ENCODE measurements at places on chromosomes 1 and 21.
A peak's percentile ranks its signal among the peaks of the same experiment; 100 is the strongest.

GRCh38 chr1:37793773-37794371 lies at the start of gene MANEAL:
Gene MANEAL, plus strand, starts transcription at chr1:37793847. Its CDS starts 336 bp downstream, at chr1:37794183.
- DNase-seq, result no peak

- no peak for DNase-seq
Measured at GRCh38 chr1:57007948-57008347, 42.1 kb upstream of the C8B start.

- DNase-seq, result no peak
Measured at GRCh38 chr1:211420389-211420788, 71.6 kb downstream of the RD3 start.

DNA sequence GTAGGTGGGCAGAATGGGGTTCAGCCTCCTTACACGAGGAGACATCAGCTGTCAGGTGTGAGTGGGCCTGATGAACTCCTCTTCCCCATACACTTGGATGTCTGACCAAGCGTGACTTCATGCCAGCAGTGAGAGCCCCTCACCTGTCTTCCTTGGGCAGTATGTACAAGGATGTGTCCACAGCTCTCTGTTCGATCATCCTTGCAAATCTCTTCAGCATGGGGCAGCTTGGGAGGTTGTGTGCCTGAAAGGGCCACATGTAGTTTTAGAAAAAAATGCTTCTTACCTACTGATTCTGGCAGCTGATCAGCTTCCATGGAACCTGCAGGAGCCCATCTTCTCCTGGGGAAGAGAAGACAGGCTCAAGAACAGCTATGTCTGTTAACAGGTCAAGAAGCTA lies 18.0 kb downstream of the ACP6 start:
- DNase-seq, result no peak

GRCh38 chr1:115980998-115981993 lies 5.0 kb downstream of the SLC22A15 start:
- DNase-seq, result no peak

DNA sequence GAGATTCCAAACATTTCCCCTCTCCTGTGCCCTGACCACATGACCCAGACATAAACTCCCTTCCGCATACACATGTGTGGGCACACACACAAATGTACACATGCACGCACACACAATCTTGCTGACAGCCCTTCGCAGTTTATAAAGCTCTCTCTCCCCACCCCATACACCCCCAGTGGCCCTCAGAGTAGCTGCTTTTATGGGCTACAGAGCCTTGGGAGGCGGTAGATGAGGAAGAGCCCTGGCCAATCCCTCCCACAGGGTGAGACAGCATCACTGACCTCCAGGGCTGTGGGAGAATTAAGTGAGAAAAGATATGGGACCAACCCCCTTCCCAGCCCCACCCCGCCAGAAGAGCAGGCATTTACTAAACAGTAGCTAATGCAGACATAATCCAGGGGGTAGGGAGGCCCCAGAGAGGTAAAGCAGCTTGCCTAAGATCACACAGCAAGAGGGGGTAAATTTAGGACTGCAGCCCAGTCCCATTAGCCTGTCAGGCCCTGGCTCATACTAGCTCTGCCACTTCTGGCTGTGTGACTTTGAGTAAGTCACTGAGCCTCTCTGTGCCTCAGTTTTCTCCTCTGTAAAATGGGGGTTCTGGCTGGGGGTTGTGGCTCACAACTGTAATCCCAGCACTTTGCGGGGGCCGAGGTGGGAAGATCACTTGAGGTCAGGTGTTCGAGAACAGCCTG lies 5.1 kb downstream of the SDC3 start:
- DNase-seq, result no peak

- DNase-seq, result no peak
Measured at GRCh38 chr1:184244962-184245361, 141.9 kb upstream of the C1orf21 start.

DNA sequence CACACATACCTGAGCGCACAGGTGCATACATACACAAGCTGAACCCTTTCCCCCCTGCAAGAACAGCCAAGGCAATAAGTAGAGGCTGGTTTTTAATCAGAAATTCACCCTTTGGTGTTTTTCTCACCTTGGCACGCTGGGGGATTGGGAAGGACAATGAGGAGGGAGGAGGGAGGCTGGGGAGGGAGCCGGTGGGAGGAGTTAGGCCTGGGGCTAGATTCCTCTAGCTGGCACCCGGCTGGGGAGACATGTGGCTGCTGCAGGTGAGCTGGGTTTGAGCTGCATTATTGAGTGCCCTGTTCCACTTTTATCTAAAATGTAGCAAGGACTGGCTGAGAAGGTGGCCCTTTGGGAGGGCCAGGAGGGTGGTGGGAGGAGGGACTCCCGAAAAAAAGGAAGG lies 97.8 kb upstream of the CSF3R start:
- no peak for DNase-seq

DNA sequence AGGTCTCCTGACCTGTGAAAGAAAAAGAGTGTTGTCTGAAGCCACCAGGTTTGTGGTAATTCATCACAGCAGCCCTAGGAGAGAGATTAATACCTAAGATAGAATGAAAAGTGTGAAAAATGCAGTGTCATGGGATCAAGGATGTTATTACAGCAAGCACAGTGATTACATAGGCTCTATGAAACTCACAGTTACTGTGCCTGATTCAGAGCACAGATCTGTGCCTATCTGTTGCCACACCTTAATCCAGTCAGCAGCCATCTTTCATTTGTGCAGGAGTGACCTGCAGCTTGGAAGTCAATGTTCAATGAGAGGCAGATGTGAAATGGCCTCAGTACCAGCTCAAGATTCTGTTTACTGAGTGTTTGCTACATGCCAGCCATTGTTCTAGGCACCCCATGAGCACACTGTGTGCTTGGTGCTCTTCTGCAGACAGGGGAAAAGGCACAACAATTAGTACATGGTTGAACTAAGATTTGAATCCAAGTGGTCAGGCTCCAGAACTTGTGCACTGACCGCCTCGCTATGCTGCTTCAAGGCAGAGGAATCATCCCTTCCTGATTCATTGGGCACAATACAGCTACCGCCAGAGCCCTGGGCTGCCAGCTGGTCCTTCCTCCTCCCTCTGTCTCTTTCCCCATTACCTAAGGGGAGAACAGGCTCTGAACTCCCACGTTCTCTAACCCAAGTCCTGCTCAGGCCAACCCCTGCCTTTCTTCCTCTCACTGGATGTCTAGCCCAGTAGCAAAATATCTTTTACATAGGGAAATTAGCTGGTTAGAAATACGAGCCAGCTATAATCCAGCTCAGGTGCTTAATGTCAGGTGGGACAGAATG lies 56.3 kb upstream of the NEK2 start:
- DNase-seq, result no peak

DNA sequence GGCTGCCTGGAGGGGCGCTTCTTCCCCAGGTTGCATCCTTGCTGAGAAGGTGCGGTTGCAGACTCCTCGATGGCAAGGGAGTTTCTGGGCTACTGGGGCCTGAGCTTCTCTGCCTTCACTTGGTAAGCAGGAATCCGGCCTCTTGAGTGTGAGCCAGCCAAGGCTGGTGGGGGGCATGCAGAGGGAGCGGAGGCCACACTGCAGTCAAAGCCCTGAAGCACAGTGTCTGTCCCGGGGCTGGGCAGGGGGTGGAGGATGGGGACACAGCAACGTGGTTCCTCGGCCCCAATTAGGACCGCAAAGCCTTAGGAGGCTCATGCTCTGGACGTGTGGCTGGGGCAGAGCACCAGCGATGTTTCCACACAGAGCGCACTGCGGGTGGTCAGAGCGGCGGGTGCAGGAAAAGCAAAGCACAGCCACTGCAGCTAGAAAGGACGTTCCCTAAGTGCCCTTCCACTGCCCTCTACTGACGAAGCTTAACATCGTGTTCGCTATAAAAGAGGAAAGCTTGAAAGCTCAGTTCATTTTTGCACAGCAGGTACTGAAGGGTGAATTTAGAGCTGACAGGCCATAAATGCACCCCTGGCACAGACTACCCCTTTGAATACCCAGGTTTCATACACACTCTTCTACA lies 60.7 kb upstream of the COG2 start:
- no peak for DNase-seq

- DNase-seq, result no peak
Measured at GRCh38 chr1:234170622-234171021, 202.6 kb upstream of the COA6 start.

GRCh38 chr1:242225767-242226573 lies 227.1 kb upstream of the MAP1LC3C start:
- no peak for DNase-seq

DNA sequence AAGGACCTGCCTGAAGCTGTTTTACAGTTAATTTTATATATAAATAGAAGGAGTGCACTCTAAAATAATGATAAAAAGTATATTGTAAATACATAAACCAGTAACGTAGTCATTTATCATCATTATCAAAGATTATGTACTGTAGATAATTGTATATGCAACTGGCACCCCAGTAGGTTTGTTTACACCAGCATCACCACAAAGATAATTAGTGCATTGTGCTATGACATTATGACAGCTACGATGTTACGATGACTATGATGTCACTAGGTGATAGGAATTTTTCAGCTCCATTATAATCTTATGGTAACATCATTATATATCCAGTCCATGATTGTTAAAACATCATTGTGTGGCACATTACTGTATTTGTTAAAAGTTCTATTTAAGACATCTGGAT lies 185.2 kb downstream of the LBR start:
- DNase-seq, result no peak

DNA sequence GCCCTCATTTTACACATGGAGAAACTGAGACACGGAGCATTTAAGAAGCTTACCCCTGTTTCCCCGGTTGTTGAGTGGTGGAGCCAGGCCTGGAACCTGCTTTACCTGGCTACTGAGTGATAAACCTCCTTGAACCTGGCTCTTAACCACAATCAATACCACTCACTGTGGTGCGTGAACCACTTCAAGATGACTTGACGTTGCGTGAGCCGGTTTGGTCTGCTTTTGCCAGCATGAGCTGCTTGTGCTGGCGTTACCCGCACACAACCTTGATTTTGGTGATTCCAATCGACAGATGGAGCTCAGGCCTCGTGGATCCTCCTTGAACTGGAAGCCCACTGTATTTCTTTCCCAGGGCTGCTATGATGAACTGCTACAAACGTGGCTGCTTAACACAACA lies 6.1 kb upstream of the TINAGL1 start:
- DNase-seq, result no peak

DNA sequence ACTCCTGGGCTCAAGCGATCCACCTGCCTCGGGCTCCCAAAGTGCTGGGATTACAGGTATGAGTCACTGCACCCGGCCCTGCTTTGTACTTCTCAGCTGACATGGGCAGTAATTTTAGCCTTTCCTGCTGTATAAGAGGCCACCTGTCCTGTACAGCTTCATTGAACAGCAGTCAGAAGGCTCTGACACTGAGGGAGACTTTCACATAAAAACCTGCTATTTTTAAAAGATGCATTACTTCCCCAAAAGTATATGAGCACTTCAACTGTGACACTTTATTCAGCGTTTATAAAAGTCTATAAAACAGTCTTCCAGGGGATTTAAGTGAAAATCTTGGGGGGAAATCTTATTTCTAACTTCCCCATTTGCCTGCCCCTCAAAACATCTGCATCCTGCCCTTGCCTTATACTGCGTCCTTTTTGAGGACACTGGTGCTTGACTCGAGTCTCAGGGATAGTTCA lies 17.6 kb downstream of the RNU5D-1 start:
- no peak for DNase-seq

- no peak for DNase-seq
Measured at GRCh38 chr1:97488530-97488929, 432.3 kb downstream of the DPYD start.

GRCh38 chr1:114346480-114347029 lies 164.4 kb downstream of the TRIM33 start:
- DNase-seq, result peak; percentile 93

- DNase-seq, result no peak
Measured at GRCh38 chr1:217072926-217073325, 349.7 kb upstream of the ESRRG start.

GRCh38 chr1:110595353-110595710 lies 10.8 kb downstream of the KCNA2 start:
- no peak for DNase-seq

DNA sequence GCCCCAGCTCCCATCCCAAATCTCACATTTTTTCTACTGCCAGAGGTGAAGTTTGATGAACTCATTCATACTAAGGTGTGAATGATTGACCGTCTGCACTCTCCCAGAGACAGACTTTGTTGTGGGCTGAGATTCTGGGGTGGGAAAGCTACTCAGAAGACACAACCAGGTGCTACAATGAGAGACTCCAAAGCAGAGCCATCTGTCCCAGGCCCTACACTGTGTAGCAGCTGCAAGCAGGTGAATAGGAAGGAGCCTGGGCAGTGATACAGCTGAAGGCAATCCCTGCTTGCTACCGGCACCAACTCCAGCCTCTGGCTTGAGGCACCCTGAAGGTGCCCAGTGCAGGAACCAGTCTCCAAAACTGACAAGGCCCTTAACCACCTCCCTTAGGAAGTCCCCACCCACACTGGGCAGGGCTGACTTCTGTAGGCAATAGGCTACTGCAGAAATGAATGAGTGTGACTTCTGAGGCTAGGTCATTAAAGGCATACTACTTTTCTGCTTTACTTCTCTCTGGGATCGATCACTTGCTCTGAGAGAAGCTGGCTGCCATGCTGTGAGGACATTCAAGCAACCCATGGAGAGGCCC lies 79.7 kb upstream of the RUNX3 start:
- no peak for DNase-seq

DNA sequence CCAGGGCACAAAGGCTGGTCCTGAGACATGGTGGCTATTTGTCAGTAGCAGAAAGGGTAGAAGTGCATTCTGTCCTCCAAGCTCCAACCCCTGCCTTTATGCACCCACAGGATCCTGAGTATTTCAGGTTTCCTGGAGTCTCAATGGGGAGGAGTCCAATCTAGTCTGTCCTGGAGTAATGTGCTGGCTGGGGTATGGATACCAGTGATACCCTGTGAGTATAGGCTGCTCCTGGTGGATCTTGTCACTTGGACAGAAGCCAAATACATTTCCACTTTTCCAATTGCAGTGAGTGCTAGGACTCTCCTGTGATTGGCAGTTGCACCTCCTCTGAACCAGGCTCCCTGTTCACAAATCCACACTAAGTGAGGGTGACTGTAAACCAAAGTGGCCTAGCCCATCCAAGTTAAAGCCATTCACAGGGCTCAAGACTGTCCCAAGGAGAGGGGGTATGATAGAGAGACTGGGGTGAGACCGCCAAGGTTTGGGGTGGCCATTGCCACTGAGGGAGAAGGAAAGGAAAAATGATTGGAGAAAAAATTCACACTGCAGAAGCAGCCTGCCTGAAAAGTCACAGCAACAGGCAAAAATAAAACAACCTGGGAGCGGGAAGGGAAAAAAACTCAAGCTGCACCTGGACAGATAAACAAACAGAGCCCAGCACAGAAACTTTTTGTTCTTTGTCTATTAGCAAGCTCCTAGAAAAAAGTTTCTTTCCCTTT lies 163.4 kb upstream of the ETV3 start:
- no peak for DNase-seq

DNA sequence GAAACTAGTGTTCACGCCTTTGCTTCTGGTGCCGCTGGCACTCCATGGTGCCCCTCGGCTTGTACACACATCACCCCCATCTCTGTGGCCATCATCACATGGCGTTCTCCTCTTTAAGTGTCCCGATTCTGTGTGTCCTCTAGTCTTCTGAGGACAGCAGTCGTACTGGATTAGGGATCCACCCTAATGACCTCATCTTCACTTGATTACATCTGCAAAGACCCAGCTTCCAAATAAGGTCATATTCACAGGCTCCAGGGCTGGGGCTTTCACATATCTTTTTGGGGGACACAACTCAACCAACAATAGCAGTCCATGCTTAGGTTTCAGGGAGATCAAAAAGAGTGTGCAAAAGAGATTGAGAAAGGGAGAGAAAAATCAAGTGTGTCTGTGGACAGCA lies 64.9 kb downstream of the HLCS start:
- no peak for DNase-seq

GRCh38 chr1:212507369-212507768 lies 74.6 kb downstream of the NENF start:
- no peak for DNase-seq
